ENCODE measurements at places on chromosomes 4 and X. TPM values are rescaled to one million over a fixed set of nuclear protein-coding genes. Genes with fewer than 3 reads are reported as not detected.

The CD38 gene
- polyA plus RNA-seq = 1.8 TPM

The LRCH2 gene
- 0.49 TPM for polyA plus RNA-seq

The TEX13C gene
- polyA plus RNA-seq = not detected

The CLCN5 gene
- 0.65 TPM for polyA plus RNA-seq

The ARHGAP24 gene
- polyA plus RNA-seq = 4.5 TPM

The PKD2 gene
- polyA plus RNA-seq = 12.2 TPM

The S100G gene
- polyA plus RNA-seq = not detected

GRCh38 chr4:17272154-17272553, 239.7 kb downstream of the QDPR start:
- no peak for DNase-seq

- DNase-seq = no peak
Observed at GRCh38 chr4:152468408-152468807, 67.5 kb downstream of the FBXW7 start.

- no peak for DNase-seq
Observed at GRCh38 chr4:105558277-105558676, 5.9 kb downstream of the ARHGEF38 start.

- peak; percentile 22 for DNase-seq
Observed at GRCh38 chrX:129996120-129996519, 13.7 kb downstream of the BCORL1 start.

DNA sequence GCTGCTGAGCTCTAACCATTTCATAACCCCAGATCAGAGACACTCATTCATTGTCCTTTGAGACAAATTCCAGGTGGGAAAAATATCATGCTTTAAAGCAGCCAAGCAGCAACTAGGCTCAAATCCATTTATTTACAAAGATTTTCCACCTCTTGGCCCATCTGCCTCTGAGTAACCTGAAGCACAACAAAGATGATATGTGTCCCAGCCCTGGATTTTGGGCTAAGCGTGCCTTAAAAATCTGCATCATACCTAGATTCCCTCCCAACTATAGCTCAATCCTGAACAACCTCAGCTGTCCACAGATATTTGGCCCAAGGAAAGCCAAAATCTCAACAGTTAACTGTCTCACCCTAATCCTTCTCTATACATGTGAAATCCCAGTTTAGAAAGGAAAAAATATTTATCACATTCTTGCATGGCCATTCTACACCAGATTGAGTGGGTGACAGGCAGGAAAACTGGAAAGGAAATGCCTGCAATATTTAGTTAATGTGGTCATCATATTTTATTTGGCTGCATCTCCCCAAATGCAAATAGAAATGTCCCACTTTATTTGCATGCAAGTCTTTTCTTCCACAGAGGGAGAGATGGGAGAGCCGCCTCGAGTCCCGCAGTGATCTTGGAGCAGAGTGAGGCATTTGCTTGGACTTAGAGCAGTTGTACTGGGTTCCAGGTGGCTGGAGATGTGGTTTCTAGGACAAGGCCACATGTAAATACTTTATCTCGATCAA, 146.4 kb upstream of the EOLA2 start:
- no peak for DNase-seq

DNA sequence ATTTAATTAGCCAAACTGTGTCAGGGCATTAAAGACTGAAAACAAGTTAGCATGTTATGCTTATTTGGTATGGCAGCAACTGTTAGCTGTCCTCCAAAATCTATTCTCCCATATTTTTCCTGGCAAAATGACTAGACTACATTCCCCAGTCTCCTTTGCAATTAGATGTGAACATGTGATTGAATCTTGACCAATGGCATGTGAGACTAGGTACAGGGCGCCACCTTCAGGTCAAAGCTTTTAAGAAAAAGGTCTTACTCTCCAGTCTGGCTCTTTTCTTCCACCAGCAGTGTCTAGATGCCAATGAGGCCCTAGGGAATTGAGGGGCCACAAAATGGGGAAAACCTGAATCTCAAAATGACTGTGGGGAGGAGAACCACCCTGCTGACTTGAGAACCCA, 408.2 kb downstream of the SMARCA1 start:
- DNase-seq = no peak

DNA sequence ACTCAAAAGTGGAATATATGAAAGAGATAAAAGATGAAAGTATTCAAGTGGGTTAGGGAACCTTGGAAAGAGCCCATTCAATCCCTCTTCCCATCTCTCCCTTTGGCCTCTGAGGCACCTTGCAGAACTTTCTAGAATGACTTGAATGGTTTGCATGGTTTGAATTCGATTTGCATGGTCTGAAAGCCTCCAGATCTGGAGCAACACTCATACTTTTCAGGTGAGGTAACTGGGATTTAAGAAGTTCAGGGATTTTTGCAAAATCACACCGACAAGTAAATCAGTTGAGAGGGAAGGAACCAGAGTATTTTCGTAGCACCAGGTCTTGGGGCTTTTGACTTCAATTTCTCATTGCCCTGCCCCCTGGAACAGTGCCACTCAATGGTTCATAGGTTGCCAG, 476.0 kb upstream of the FTHL17 start:
- DNase-seq = no peak

DNA sequence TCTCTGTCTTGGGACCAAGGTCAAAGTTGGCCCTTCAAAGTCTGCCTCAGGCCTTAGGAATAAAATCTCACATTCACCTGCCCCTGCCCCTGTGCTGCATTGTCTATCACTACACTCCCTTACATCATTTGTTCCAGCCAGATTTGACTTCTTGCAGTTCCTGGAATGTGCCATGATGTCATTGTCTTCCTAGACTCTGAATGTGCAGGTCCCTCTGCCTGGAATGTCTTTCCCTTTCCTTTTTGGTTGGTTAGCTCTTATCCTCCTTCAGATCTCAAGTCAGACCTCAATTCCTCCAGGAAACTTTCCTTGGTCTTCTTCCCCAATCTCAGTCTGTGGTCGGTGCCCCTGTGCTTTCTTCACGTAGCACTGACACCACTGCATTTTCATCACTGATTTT, 67.7 kb upstream of the EFNB1 start:
- no peak for DNase-seq

DNA sequence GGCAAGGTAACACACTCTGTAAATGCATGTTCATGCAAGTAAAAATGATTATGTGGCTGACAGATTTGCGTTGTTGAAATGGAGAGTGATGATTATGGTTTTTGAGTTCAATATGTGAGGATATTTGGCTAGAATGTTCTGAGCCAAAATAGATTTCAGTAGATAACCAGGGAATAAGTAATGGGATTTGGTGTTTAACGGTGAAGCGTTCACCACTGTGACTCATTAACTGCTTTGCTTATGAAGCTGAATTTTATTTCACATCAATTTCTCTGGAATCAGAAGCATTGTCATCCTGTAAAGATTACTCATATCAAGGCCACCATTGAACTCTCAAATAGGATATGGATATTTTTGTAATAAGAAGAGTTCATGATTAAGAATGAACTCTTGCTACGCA, 11.7 kb downstream of the AFP start:
- no peak for DNase-seq

- DNase-seq = no peak
Observed at GRCh38 chrX:12611471-12611870, 179.7 kb upstream of the PRPS2 start.

DNA sequence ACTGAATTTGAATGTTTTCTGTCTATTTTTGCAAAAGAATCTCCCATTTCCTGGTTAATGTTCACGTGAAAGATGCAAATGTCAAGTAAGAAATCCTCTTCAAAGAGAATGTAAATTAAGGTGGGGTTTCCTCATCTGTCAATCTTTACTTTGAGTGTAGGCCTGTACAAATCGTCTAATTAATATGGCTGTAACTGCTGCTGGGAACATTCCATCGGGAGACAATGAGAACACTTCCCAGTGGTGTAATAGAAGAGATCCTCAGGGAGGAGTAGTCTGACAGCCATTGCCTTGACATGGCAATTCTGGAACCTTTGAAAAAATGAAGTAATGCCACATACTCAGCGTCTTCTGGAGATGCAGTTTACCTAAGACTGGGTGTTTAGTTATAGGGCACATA, 3.7 kb downstream of the EREG start:
- DNase-seq = no peak
